ENCODE measurements at places on chromosomes 11 and 22. TPM values are rescaled to one million over a fixed set of nuclear protein-coding genes. Genes with fewer than 3 reads are reported as not detected.

DNA sequence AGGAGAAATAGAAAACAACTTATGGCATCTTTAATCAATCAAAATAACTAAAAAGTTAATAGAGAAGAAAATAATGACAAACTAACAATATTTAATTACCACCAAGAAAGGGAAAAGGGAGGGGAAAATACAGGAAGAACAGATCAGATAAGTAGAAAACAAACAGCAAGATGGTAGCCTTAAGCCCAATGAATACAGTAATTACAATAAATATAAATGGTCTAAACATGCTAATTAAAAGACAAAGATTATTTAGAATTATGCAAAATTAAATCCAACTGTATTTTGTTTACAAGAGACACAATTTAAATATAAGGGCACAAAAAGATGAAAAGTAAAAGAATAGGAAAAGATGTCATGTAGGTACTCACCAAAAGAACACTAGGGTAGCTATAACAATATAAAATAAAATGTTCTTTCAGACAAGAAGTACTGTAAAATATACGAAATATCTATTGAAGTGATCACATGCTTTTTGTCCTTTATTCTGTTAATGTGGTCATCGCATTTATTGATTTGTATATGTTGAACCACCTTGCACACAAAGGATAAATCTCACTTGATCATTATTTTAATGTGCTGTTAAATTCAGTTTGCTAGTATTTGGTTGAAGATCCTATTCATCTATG lies 14.0 kb downstream of the C11orf65 start:
- DNase-seq, result no peak

GRCh38 chr11:121023848-121024751 lies at the start of gene TBCEL:
Gene TBCEL (plus strand): TSS chr11:121024102. CDS start chr11:121045691, 21,589 bp downstream.
- peak; percentile 93 for DNase-seq

The SHISAL1 gene
- total RNA-seq, result 1.4 TPM

DNA sequence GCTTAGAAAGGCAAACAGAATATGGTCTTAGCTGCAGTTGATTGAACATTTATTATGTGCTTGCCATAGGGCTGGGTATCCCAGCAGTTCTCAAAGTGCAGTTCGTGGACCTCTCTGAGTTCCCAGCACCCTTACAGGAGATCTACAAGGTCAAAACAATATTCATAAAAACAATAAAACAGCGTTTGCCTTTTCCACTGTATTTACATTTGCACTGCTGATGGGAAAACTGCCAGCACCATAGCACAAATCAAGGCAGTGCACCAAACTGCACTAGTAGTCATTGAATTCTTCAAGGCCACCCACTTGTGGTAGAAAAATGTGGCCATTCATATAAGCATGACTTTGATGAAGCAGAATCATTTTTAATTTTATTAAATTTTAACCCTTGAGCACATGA lies 128.1 kb downstream of the CCDC34 start:
- no peak for DNase-seq

GRCh38 chr22:44697423-44698141 lies 4.4 kb upstream of the PRR5 start:
- DNase-seq, result peak; percentile 87

DNA sequence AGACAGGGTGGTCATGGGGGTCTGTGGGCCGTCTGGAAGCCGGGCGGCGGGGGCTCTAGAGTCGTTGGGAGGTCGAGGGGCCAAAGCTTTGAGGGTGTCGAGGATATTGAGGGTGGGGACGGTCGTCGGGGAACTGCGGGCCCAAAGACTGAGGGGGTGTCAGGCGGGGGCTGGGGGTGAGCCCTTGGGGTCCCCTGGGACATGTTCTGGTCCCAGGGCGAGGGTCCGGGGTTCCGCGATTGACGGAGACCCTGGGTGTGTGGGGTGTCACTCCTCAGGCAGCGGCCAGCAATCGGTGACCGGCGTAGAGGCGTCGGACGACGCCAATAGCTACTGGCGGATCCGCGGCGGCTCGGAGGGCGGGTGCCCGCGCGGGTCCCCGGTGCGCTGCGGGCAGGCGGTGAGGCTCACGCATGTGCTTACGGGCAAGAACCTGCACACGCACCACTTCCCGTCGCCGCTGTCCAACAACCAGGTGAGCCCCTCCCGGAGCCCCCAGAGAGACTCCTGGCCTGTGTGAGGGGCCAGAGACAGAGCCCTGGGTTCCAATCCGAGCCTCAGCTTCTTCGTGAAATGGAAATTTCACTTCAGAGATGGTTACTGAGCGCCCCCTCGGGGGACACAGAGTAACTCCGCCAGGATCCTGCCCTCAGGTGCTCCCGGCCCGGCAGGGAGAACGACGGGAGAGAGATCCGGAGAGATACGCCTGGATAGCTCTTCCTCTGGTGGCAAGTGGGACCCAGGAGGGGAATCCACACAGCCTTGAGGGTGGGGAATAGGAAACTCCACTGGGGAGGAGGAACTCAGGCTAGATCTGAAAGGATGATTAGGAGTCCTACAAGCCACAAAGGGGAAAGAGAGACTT lies 714 bp downstream of the SDF2L1 start:
- DNase-seq, result peak; percentile 47

GRCh38 chr22:39776295-39777009 lies 117.1 kb downstream of the ENTHD1 start:
- no peak for DNase-seq

The KRTAP5-8 gene
- not detected for total RNA-seq

- no peak for DNase-seq
These were observed 44.5 kb downstream of the BRD1 start for GRCh38 chr22:49783036-49783746.

GRCh38 chr11:44140805-44141204 lies 45.3 kb downstream of the EXT2 start:
- no peak for DNase-seq

GRCh38 chr11:24531528-24531927 lies 34.7 kb downstream of the LUZP2 start:
- no peak for DNase-seq

GRCh38 chr11:74820763-74821162 lies 72.1 kb downstream of the RNF169 start:
- DNase-seq, result no peak

DNA sequence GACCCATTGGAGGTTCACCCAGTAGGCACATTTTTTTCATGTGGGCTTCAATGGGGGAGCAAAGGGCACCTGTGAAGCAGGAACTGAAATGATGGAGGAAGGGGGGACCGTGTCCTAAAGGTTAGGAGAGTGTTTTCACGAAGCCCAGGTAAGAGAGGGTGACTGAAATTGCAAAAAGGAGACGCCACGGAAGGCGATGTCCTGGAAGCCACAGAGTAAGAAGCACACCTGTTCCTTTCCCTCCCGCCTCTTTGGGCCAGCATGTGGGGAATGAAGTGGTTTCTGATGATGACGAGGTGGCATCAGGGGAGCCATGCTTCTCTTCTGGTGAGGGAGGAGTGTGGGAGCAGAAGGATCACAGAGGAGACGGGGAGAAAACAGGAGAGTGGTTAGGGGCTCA lies 37.0 kb upstream of the MICAL2 start:
- no peak for DNase-seq

GRCh38 chr11:34793666-34794065 lies 122.5 kb downstream of the APIP start:
- no peak for DNase-seq

The ARHGAP20 gene
- total RNA-seq, result 4.7 TPM

The CREB3L1 gene
- 20.7 TPM for total RNA-seq

GRCh38 chr11:4066910-4067309 lies 27.7 kb upstream of the RRM1 start:
- DNase-seq, result no peak

DNA sequence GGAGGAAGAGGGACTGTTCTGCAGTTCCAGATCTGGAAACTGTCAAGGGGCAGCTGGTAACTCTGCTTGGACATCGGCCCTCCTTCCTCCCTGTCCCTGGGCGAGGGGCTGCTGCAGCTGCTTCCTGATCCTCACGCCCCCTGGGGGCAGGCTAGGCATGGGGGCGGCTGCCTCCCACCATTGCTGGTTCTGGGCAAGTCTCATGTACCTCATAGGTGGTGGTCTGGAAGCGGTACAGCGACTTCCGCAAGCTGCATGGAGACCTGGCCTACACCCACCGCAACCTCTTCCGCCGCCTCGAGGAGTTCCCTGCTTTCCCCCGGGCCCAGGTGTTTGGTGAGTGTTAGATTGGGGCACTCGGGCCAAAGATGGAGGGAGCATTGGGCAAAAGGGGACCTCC lies 5.0 kb downstream of the SNX15 start:
- DNase-seq, result no peak
